NAMALWA (cell line): ENCODE measurements at places on chromosomes 5 and 9.

DNA sequence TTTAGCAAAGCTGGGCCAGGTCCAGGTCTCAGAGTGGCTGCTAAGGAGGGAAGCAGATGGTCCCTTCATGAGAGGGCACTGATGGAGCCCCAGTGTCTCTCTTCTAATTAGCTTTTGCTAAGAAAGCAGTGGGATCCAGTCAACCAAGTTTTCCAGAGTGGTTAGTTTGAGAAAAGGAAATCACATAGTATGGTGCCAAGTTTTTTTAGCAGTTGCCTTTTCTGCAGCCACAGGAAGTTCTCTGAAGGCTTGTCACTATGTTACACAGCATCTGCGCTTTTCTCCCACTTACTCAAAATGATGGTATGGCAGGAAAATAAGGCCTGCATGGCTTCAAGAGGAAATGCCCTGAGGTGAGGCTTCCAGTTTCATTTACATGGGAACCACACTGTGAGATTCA, 331.5 kb upstream of the ZNF462 start:
- no peak for DNase-seq

DNA sequence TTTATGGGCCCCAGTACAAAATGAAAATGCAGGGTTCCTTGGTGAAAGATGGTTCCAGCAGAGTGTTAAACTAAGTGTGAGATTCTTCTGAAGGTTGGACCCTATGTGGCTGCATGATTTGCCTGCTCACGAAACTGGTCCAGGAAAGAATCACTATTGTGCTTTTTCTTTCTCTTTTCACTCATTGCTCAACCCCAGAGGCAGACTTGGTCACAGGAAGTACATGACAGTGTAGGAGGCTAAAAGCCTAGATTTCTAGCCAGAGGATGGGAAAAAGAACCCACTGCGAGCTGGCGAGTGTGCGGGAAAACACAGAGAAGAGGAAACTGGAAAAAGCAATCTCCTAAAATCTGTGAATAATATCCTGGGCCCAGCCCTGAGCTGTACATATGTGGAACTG, 18.6 kb downstream of the SLC36A2 start:
- no peak for DNase-seq

- DNase-seq = peak; percentile 37
These were observed 27.0 kb downstream of the CATSPER3 start for GRCh38 chr5:134994560-134995156.

DNA sequence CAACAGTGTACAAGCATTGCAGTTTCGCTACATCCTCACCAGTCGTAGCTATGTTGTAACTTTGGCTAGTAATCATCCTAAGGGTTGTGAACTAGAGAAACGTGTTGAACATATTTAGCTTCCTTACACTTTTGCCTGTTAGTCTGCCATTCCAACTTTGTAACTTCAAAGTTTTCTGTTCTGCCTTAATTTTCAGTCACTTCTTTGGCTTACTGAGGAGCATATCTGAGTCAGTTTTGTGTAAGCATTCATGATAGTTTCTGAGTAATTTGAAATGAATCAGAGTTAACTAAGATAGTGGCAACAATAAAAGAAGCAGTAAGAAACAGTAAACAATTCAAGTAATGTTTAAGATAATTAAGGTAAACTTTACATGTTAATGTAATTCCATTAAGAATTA, 58.9 kb upstream of the MCCC2 start:
- DNase-seq = no peak

- no peak for DNase-seq
These were observed 1.3 kb upstream of the SLC22A5 start for GRCh38 chr5:132368186-132368585.

- no peak for DNase-seq
These were observed 41.3 kb downstream of the IRX2 start for GRCh38 chr5:2709976-2710689.

GRCh38 chr9:113507256-113507655, 43.7 kb downstream of the RGS3 start:
- DNase-seq = no peak

GRCh38 chr5:14526493-14526892, 55.1 kb upstream of the OTULINL start:
- no peak for DNase-seq

- DNase-seq = no peak
These were observed 163.4 kb downstream of the CAAP1 start for GRCh38 chr9:26729187-26729586.

DNA sequence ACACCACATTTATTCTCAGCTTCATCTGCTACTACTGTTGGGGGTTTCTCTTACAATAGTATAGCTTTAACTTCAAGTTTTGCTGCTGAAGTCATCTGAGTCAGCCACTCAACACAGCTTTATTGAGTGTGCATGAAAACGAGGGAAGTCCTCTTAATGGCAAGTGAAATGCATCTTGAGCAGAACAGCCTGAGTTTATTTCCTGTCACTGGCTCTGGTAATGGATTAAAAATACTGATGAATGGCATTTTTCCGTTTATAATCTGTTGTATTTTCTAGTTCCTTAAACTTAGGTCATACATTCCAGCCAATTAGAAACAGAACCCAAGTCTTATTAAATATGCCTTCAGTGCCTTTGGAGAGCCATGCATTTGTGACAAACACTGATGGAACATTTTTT, 238.6 kb downstream of the SLF1 start:
- no peak for DNase-seq

DNA sequence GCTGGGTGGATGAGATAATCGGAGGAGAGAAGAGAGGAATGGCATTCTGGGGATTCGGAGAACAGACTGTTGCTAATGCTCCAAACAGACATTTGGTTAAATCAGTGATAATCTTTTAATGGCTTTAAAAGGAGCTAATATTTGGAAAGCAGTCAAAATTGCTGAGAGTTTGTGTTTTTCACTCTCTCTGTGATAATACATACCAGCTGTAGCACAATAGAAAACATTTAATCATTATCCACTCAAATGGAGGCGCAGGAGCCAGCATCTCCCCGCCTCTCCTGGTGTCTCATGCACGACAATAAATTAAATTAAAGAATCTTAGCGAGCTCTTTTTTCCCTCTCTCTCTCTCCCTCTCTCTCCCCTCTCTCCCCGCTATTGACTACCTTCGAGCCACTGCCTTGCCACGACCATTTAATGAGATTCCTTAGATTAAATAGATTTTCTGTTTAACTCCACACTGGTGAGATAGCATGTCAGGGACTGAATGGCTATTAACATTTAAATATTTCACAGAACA, 268.6 kb upstream of the MVB12B start:
- no peak for DNase-seq

DNA sequence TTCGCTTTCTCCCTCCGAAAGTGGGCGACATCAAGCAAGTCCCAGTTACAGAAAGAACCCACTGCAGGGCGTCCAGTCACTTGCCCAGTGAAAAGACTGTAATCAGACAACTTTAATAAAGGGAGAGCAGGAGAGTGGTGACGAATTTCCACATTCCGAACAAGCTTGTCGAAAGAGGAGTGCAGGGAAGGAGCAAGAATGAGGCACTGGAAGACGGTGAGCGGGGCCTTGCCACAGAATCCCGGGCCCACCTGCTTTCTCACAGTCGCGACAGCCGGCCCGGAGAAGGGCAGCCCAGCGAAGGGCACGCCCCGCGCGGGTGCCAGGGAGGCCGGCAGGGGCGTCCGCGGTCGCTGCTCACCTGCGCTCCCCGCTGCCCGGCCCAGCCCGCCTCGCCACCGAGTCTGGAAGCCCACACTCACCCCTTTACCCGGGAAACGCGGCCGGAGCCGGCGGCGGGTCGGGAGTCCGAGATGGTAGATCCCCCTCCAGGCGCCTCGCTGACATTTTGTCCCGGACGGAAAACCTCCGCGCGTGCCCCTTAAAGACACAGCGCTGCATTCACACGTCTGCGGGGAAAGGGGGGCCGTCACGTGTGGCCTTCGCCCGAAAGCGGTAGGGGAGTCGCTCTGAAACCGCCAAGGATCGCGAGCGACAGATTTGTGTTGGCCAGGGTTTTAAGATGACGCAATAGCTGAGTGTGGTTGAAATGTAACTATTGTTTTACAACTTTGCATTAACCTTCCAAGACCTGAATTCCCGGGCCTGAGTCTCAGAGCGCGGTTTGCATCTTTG, at the start of gene ZBED3:
Gene ZBED3 (minus strand): TSS at position 597 of the 795 bp plus-strand sequence. CDS start 9,407 bp downstream, outside the sequence.
- peak; percentile 90 for DNase-seq

GRCh38 chr9:102845827-102846371, 149.2 kb upstream of the CYLC2 start:
- no peak for DNase-seq

DNA sequence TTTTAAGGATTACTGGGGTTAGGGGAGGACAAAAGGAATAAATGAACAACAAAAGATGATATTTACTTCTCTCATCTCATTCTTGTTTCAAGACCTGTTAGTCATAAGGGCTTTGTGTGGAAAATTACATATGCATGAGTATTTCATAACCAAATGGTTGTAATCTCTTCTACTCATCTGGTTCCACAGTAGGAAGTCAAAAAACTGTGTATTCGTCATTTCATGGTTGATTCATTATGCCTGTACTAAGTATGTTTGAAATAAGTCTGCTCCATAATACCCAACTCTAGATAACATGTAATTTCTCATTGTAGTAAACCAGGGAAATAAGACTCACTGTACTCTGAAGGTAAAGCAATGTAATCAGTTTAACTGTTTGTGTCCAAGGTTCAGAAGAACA, 212.9 kb downstream of the ARRDC3 start:
- no peak for DNase-seq

DNA sequence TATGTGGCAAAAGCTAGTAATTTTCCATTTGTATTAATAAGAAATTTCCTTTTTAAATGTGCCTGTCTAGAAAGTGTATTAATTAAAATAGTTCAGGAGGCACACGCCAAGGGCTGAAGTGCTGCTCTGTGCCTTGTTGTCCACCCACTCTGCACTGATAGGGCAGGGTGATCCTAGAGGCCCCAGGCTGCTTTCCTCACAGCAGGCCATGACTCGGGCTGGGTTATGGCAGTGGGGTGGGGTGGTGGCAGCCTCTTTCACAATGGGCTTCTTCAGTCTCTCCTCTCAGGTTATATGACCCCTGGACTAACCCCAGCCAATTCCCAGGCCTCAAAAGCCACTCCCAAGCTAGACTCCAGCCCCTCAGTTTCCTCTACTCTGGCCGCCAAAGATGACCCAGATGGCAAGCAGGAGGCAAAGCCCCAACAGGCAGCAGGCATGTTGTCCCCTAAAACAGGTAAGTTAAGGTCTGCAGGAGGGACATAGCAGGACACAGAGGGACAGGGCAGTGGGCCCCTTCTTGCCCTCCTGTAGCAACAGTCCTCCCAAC, 19.5 kb downstream of the CD74 start:
- DNase-seq = no peak

DNA sequence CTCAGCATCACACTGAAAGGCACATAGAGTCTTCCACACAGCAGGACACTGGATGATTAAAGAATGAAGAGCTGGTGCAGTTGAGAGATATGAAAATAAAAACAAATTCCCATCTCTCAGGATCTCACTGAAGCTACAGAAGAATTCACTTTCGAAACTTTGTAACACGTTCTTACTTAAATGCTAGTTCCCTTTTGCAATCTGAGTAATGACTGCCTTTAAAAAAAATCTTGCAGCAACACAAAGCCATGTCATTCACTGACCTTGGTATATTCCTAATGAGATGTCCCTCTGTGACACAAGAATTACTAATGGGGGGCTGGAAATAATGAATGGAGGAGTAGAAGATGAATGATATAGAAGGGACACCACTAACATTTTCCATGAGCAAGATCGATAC, 201.8 kb downstream of the GLIS3 start:
- DNase-seq = no peak

DNA sequence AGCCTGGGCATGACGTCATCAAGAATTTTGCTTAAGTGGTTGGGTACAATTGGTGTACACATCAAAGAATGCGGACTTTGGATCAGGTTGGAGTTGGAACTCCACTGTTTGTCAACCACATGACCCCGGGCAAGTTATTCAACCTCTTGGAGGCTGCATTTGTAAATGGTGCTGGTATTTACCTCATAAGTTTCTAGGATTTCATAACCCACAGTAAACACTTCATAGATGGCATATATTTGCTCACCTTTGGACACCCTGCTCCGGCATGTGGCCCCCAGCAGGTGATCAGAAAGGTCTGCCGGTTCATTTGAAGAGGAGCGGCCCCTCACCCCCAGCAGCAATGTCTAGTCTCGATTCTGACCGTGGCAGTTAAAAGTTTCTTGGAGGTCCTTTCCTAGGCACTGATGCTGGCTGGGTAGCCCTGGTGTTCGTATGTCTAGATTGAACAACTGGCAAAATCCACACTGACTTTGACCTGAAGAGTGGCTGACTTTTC, 60.6 kb downstream of the IL6ST start:
- no peak for DNase-seq

DNA sequence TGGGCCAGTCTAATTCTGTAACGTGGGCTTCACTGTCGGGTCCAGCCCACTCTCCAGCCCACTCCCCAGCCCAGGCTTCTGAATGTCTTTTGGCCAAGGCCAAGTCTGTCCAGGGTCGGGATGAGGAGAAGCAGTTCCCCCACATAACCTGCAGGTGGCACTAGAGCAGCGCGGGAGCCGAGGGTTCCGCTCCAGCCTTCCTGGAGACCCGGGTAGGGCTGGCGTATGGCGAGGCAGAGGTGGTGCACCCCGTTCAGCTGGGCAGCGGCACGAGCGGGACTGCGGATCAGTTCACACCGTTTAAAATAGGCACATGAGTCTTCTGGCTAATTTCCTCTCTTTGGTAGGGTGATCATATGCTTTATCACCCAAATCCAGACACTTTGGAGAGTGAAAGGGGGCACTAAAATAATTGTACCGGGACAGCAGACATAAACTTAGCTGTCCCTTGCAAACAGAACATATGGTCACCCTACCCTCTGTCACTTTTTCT, 185.9 kb downstream of the MSX2 start:
- DNase-seq = peak; percentile 73

- no peak for DNase-seq
These were observed 170.0 kb downstream of the NTRK2 start for GRCh38 chr9:84839541-84839940.

GRCh38 chr9:124831642-124832364, 21.5 kb upstream of the WDR38 start:
- no peak for DNase-seq

DNA sequence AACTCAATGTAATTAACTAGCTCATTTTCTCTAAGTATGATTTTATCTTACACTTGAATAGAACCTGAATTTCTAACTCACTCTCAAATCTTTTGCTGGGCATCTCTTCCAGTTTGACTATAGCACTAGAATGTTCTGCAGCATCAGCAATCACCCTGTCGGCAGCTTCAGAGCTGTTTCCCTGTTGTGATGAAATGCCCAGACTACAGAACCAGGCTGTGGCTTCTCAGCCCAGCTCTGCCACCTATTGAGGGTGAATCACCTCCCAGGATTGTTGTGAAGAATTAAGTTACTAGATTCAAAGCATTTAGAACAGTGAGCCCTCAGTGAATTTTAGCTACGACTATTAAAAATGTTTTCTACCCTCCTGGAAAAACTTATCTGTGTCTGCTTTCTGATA, 90.4 kb upstream of the ANKRD55 start:
- no peak for DNase-seq
